Fibroblast of skin of abdomen (primary cell): ENCODE measurements at places on chromosomes 11 and 22.
A peak's percentile ranks its signal among the peaks of the same experiment; 100 is the strongest.

DNA sequence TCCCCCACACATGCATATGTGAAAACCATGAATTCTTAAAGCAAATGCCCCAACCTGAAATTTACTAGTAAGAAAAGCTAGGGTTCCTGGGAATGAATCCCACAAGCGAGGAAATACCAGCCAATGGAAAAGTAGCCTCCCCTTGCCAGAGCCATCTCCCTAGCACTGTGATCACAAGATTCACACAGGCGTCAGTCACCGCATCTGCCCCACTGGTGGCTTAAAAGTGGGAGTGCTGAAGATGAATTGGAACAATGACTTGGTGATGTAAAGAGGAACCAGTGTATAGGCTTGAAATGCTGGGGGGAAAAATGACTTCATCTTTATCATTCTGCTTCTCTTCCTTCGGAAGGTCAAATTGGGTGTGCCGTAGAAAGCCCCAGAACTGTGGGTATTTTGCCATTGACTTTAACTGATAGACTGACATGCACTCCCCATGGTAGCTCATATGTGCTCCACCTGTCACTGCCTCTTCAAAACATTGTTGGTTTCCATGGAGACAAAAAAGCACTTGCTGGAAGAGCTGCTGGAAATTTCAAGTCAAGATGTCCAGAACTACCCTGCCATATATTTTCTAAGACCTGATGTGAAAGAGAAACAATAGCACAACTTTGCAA, 19.2 kb upstream of the ASPHD2 start:
- DNase-seq, result no peak

- no peak for DNase-seq
Observed at GRCh38 chr11:87659807-87660206, 515.4 kb downstream of the RAB38 start.

DNA sequence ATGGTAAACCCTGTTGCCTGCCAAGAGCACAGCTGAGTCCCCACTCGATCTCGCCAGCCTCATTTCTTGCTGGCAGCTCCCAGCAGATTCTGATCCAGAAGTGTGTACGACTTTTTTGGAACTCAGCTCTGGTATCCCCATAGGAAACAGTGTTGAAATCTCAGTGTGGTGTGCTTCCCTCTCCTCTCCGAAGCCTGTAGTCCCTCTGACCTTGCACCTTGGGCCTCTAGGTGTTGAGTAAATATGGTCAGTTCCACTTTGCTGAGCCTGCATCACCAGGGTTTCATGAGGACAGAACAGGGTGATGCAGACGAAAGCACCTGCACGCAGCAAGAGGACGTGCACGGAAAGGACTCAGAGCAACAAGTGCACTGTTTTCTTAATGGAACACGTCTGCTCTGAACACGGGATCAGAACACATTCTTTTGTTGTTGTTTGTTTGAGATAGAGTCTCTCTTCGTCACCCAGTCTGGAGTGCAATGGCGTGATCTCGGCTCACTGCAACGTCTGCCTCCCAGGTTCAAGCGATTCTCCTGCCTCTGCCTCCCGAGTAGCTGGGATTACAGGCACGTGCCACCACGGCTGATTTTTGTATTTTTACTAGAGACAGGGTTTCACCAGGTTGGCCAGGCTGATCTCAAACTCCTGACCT, 3.8 kb upstream of the CPT1A start:
- DNase-seq, result no peak

GRCh38 chr11:79461144-79461543, 20.3 kb upstream of the TENM4 start:
- DNase-seq, result peak; percentile 55

DNA sequence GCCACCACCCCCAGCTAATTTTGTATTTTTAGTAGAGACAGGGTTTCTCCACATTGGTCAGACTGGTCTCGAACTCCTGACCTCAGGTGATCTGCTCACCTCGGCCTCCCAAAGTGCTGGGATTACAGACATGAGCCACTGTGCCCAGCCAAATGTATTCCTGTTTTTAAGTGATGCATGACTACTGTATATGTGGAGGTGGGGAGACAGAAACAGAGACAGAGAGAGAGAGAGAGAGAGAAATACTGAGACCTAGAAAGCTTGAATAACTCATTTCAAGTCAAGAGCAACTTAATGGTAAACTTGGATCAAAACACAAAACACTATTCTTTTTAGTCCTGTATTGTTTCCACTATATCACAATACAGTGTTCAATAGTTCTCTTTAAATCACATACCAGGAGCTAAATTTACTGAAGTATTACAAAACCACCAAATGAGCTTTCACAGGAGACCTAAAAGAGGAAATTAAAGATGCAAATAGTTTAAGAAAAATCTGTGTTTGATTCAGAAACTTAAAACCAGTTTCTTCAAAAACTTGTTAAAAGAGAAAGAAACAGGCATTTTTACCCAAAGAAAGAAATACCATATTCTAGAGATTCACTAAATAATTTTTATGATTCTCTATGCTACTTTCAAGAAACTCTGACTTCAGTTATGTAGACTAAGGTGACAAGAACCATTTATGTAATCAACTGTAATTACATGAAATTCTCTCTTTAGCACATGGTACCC, 188.7 kb downstream of the ETS1 start:
- DNase-seq, result no peak

DNA sequence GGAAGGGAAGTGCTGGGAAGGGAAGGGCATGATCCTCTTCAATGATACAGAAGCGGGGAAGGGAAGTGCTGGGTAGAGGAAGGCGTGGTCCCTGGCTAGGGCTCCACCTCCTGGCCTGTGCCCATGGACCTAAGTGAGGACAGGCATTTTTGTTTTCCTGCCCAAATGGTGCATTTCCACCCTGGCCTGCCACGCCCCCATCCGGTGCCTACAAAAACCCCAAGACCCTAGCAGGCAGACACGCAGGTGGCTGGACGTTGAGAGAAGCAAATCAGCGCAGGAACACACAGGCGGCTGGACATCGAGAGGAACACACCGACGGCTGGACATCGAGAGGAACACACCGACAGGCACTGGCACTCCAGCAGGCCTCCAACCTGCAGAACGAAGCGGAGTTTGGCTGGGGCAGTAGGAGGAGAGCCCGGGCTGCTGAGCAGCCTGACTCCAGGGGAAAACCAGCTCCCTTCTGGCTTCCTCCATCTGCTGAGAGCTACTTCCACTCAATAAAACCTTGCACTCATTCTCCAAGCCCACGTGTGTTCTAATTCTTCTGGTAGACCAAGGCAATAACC, 628.3 kb downstream of the BUD13 start:
- no peak for DNase-seq

DNA sequence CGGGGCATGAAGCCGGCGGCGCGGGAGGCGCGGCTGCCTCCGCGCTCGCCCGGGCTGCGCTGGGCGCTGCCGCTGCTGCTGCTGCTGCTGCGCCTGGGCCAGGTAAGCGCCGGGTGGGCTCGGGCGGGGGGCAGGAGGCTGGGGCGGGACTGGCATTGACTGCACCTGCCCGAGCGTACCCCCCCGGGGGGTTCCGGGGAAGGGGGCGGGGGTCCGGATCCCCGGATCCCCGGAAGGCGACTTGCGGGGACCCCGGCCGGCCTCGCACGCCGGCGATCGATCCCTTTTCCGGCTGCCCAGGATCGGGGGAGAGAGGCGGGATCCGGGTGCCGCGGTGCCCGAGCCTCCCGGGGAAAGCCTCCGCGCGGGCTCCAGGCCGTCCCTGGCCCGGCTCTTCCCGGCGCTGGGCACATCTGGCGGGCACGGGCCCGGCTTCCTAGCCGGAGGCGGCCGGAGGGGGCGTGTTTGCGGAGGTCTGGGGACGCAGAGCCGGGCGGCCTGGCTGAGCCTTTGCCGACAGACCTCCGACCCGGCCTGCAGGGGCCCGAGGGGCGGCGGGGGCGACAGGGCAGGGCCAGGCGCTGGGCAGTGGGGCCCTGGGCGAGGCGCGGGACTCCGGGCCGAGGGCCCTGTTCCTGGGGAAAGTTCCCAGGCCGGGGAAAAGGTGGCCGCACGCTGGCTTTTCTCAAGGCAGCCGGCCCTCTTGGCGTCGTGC, 705 bp downstream of the PTPRJ start:
- DNase-seq, result peak; percentile 40

- peak; percentile 73 for DNase-seq
Observed at GRCh38 chr11:35170503-35170902, 31.5 kb downstream of the CD44 start.

- DNase-seq, result no peak
Observed at GRCh38 chr11:35967042-35967441, 23.2 kb downstream of the LDLRAD3 start.

- no peak for DNase-seq
Observed at GRCh38 chr22:43277987-43278601, 65.1 kb downstream of the SCUBE1 start.

- no peak for DNase-seq
Observed at GRCh38 chr11:116122697-116123472, 618.7 kb upstream of the CADM1 start.

DNA sequence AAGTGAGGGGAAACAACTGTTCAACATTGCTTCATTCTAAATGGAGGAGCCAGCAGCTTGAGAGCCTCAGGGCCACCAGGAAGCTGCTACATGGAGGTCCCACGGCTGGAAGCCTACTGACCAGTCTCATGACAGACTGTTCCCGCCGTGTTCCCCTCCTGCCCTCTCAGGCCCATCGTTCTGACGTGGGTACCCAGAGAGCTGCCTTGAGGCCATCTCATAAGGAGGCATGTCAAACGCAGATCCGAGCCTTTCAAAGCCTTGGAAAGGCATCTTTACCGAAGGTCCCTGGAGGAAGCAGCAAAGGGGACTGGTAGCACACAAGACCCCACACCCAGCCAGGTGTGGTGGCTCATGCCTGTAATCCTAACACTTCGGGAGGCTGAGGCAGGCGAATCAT, 8.3 kb upstream of the ARHGEF17 start:
- DNase-seq, result no peak

DNA sequence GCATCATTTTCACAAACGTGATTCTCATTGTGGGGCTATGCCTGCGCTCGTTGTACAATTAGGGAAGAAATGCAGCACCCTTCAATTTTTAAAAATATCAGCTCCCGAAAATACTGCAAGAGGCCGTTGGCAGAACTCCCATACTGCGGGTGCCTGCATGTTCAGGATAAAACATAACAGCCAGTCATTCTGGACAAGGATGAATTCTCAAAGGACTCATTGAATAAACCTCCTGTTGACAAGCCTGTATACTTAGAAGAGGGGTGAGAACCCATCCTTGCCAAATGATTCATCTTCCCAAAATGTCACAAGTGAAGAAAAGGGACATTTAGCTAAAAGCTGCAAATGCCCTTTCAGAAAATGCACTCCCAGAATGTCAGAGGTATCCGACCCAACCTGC, 141.9 kb downstream of the CSNK2A3 start:
- DNase-seq, result no peak

DNA sequence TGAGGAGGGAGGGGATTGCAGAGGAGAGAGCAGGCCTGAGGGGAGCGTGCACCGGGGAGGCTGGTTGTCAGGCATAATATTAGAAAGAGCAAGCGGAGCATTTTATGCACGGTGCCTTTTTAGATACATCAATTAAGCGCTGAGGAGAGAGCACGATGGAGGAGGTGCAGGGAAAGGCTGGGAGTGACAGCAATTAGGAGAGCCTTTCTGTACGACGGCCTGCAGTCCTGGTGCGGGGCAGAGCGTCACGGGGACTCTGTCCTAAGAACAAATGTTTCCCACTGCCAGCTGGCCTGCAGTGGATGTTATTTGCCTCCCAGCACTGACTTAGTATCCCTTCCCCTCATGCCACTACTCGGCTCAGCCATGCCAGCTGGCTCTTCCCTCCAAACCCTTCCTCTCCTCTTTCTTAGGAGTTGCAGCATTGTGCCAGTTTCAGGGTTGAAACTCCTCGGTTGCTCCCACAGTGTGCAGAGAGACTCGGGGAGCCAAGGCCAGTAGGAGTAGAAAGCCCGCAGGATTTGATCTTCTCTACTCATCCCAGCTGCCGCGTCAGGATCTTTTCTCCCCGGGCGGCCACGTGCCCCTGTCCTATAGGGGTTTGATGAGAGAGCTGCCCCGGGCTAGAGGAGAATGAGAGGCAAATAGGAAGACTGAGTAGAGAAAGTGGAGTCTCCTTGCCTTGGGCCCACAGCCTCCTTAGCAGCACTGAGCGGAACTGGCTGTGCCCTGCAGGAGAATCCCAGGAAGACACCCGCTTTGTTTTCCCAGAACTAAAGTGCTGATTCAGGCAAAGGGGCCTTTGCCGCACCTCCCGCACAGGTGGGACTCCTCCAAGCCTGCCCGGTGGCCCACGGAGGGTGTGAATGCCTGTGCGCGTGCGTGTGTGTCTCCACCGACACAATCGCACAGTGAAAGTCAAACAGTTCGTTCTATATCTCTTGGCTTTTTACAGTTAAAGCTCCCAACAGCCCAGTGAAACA, 875.3 kb downstream of the NTM start:
- DNase-seq, result no peak

GRCh38 chr11:131691181-131692041, 321.0 kb downstream of the NTM start:
- peak; percentile 32 for DNase-seq

DNA sequence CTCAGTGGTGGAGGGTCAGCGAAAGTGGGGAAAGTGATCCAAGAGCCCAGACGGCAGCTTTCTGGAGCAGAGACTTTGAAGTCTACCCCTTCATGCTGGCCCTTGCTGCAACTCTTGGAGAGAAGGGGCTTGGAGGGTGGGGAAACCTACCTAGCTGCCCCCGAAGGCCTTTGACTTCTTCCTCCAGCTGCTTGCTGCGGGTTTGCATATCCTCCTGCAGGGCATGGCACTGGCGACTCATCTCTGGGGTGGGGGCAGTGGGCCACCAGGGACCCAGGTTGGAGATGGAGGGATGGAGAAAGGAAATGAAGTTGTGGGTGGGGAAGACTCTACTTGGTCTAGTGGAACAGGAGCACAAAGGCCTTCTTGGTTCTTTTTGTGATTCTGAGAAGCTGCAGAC, 7.7 kb downstream of the NHERF4 start:
- no peak for DNase-seq

GRCh38 chr22:43297270-43298061, 45.7 kb downstream of the SCUBE1 start:
- DNase-seq, result no peak
